ENCODE measurements at places on chromosomes 2 and 18.

DNA sequence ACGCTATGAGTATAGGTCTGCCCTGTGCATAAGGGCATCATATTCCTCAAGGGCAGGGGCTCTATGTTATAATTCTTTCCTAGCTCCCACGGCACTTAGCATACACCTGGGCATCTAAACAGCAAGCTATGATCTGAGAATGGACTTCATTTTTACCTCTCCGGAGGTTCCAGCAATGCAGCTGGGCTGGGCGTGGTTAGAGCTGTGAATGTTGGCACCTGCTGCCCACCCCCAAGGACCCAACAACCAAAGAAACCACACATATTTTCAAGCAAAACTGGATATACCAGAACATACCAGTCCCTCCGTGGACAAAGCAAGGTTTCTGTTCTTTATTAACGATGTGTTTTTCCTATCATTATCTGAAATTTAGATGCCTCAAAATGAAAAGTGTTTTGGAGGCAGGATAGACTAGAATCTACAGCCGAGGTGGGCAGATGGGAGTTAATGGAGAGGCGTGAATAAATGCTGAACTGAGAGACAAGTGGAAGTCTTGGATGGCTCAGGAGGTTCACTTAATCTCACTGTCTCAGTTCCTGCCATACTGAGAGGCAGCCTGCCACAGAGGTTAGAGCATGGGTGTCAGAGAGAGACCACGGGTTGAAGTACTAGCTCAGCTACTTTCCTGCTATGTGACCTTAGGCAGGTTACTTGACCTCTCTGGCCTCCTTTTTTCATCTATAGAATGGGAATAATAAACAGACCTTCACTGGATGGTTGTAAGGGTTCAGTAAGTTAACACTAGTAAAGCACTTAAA, 186.6 kb upstream of the SMAD2 start:
- DNase-seq: no peak

DNA sequence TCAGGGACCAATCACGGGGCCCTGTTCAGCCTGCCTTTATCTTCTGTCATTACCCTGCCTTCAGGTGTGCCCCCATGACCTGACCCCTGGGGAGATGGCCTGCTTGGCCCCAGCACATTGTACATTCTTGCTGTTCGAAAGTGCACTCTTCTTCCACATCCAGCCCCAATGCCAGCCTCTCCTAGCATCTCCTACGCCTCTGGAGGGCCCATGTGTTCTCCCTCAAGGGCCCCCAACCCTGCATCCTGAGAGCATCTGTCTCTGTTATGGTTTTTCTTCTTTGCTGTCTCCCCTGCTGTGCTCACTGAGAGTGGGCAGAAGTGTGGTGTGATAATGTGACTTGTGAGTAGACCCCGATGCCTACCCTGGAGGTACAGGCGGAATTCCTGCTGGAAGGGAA, 41.5 kb upstream of the OTOS start:
- DNase-seq: no peak

DNA sequence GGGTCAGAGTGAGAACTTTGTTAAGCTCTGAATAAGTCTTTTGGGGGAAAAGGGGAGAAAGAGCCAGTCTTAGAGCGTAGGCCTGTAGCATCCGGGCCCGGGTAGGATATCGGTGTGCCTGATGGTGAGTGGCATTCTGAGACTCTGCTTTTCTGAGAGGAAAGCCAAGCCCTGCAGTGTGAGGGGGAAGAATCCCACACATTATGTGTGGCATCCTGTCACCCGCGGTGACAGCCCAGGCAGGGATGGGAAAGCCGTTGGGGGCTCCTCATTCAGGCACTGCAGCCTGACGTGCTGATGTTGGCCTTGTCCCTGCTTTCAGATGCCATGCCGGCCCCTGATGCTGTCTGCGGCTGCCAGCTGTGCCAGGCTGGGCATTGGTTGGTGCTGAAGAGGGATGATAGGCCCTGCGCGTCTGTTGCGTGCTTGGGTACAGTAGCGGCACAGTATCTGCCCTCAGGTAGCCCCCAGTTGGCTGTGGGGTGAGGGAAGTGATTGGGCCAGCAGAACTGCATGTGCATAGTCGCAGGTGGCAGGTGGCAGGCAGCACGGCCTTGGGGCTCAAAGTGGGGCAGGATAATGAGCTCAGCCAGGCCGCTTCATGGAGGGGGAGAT, 37.6 kb downstream of the GLI2 start:
- DNase-seq: no peak

DNA sequence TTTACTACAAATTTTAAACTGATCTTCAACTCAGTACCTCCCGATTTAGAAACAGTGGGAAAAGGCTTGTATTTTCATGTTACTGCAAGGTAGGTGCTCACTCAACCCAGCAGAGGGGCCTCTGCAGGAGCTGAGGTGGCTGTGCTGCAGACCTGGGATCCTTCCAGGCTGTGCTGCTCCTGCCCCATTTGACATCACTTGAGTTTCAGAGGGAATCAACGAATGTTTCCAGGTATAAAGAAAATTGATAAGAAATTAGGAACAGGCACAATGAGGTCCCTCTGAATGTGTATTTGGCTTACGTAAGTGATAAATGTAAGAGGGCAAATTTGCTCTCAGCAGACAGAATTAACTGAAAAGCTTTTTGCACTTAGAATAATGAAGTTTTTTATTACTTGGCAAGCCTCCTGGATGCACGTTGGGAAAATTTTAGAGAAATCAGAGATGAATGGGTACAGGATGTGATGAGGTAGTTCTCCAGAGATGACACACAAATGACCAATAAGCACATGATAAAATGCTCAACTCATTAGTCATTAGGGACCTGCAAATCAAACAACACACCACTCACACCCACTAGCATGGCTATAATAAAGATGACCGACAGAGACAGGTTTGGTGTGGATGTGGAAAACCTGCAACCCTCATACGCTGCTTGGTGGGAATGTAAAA, 114.0 kb downstream of the NOL10 start:
- no peak for DNase-seq

DNA sequence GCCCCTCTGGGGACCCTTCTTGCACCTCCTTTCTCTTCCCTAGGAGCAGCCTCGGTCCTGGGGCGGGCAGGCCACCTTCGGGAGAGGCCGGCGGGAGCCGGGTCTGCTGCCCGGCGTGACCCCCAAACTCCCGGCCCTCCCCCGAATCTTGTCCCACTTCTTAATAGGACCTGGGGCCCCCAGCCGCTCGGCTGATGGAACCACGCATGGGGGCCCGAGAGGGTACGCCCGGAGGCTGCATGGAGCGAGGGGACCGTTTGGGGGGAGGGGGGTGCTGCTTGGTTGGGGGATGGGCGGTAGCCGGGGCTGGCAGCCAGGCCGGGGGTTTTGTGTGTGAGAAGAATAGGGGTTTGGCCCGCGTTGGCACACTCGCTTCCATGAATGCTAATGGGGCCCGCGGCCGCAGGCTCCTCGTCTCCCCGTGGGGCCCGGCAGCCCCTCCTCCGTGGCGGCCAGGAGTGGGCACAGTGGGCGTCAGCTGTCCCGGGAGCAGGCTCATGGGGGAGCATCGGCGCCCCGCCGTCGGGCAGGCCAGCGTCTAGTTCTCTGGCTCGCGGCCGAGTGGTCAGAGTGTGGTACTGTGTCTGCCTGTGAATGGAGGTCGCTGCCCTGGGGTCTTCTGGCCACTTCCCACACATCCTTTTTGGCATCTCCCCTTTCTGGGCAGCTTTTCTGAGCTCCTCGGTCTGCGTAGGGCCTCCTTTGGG, 1.0 kb downstream of the GAREM2 start:
- no peak for DNase-seq
